ENCODE measurements at places on chromosomes 4 and X.
A peak's percentile ranks its signal among the peaks of the same experiment; 100 is the strongest.

DNA sequence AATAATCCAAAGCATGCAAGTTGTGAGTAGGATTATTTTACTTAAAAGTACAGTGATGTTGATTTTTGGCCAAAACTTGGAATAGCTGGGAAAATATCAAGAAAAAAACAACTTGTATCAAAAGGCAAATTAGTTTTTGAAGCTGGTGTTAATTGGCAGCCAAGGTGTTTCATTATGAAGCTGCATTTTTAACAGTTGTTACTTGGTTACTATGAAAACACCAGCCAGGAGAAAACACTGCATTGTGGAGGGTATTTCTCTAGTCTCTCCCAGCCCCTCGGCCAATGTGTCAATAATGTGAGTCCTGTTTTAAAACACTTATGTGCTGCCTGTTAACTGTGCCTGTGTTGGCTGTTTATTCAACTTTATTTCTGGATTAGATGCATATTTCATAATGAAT lies 733.4 kb downstream of the ADGRL3 start:
- no peak for DNase-seq

- peak; percentile 74 for DNase-seq
Observed at GRCh38 chrX:115892787-115893671, 277.5 kb upstream of the AGTR2 start.

DNA sequence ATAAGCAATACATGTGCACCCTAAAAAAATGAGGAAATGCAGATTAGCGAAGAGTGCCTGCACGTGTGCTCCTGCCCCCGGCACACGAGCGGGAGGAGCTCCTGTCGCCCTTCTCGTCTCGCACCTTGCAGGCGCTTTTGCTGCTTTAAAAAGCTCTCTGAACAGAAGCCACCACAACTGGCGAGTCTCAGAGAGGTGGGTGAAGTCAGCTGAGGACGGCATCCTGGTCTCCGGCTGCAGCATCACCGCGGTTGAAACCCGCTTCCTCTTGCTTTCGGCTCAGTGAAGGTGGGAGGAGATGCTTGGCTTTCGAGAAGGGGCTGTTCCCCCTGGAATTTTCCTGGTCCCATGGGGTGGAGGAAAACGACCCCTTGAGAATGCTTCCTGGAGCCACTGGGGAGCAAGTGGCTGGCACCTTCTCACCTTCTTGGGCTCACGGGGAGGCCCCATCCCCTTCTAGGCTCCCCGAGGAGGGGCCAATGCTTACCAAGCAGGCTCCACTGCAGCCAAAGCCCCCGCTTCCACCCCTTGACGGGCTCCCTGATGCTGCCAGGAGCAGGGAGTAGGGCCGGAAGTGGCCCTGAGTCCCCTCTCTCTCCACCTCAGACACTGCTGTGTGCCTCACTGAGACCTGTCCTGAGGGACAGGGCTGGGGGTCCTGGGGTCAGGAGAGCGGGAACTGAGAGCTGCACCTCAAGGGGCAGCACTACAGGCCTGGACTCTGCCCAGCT lies 29.2 kb upstream of the MXD4 start:
- DNase-seq, result no peak

DNA sequence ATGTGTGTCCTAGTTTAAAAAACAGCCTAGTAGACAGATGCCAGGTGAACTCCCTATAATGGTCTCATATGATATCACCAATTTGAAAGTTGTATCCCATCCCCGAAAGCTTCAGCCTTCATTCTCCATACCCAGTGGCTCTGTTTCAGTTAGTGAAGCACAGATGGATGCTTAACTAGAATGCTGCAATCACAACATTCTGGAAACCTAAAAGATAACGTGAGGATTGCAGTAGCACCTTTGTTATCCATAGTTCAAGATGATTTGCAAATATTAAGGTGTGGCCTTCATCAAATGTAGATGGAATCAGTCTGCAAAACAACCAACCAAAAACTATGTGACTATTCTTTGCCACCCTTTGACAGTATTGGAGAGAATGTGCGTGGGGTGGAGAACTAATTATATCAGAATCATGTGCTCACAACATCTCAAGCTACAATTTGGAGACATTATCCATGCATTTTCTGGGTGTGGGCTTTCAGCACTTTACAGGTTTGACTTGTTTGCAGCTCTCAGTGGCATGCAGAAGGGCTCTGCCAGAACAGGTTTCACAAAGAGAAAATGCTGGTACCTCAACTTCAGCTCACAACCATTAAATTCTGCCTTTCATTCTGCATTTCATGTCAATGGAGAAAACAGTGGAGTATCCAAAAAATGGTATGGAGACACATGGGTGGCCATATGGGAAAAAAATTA lies 18.3 kb upstream of the PPID start:
- no peak for DNase-seq

GRCh38 chrX:48787505-48788443 lies 1.4 kb downstream of the GATA1 start:
- no peak for DNase-seq

GRCh38 chr4:57865264-57865663 lies 755.1 kb upstream of the IGFBP7 start:
- no peak for DNase-seq

DNA sequence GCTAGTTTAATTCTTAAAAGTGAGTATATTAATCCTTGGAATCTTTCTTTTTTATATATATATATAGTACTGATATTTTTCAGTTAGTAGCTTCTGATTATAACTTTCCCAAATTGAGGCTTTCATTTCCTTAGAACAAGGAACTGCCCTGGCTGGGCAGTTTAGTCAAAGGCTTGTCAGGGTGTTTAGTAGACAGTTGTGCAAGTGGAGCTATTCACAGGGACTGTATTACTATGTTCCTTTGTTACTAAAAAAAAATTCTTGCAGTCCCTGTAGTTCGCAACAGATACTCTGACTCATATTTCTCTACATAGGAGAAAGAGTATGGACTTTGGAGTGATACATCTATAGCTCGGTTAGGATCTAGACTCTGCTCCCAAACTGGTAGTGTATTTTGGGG lies 20.8 kb downstream of the USO1 start:
- peak; percentile 53 for DNase-seq

All from HT1080 (cell line).